ENCODE measurements at places on chromosomes 13 and 19.
A peak's percentile ranks its signal among the peaks of the same experiment; 100 is the strongest.

- DNase-seq, result no peak
Observed at GRCh38 chr19:34124828-34125227, 47.5 kb upstream of the LSM14A start.

- DNase-seq, result no peak
Observed at GRCh38 chr13:21219036-21219381, 42.6 kb downstream of the MRPL57 start.

GRCh38 chr13:110965038-110965754 lies 50.3 kb upstream of the ANKRD10 start:
- no peak for DNase-seq

- no peak for DNase-seq
Observed at GRCh38 chr19:13790354-13790753, 4.9 kb upstream of the ZSWIM4 start.

- peak; percentile 51 for DNase-seq
Observed at GRCh38 chr19:47573071-47574026, at the start of gene ZNF541. Gene ZNF541 (minus strand): TSS chr19:47573148. CDS start chr19:47555856, 17,292 bp downstream.

DNA sequence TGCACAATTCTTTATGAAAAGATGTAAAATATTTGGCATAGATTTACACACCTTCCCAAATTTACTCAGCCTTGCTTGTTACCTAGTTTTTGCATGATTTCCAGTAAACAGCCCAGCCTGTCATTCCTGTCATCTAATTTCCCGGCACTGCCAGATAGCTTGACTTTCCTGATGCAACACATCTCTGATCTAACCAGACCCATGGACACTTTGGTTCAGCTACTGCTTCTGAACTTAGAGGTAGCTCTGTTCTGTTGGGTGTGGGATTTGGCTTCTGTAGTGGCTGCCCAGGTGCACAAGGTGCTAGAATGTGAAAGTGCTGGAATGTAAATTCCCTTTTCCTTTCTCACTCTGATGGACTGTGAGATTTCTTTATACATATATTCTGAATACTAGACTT lies 1033.5 kb downstream of the SLITRK1 start:
- DNase-seq, result no peak

- no peak for DNase-seq
Observed at GRCh38 chr19:13962699-13963602, 10.6 kb downstream of the DCAF15 start.

- no peak for DNase-seq
Observed at GRCh38 chr19:34319230-34319585, 45.8 kb upstream of the GPI start.

GRCh38 chr13:90740099-90740498 lies 607.4 kb upstream of the MIR17HG start:
- DNase-seq, result no peak

- no peak for DNase-seq
Observed at GRCh38 chr13:43284162-43284561, 260.8 kb downstream of the DNAJC15 start.

DNA sequence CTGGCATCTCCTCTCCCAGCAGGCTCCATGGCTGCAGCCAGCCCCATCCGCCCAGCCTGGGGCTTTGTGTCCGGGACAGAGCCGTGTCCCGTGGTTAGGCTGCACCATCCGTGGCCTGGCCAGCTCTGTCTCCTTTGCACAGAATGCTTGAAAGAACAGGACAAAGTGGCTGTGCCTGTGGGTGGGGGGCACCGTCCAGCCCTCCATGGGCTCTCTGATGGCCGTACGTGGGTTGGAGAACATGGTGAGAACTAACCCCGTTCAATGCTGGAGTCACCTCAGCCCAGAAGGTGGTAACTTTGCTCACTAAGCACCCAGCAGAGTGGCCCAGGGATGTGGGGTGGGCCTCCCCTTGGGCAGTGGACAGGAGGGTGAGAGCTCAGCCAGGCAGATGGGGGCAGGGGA lies 2.8 kb downstream of the RPS15 start:
- no peak for DNase-seq

DNA sequence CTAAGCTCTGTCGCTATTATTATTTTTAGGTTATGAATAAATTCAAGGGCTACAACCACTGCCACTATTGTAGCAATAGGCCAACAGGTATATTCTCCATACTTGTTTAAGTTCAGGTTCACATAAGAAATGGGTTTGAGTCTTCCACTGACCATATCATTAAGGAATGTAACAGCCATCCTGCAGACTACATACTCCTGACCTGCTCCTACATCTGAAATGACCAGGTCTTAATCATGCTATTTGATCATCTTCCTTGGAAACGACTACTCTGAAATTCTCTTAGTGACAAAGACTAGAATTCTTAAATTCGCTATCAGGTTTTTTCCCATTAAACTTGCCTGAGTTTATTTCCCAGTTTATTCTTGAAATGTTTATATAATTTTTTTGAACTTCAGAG lies 66.8 kb downstream of the IPO5 start:
- DNase-seq, result no peak

Data from NCI-H146 (cell line).